NAMALWA (cell line): ENCODE measurements at places on chromosomes 6 and 20.

GRCh38 chr6:96812077-96812703 is 25.1 kb downstream of the GPR63 start:
- DNase-seq = no peak

DNA sequence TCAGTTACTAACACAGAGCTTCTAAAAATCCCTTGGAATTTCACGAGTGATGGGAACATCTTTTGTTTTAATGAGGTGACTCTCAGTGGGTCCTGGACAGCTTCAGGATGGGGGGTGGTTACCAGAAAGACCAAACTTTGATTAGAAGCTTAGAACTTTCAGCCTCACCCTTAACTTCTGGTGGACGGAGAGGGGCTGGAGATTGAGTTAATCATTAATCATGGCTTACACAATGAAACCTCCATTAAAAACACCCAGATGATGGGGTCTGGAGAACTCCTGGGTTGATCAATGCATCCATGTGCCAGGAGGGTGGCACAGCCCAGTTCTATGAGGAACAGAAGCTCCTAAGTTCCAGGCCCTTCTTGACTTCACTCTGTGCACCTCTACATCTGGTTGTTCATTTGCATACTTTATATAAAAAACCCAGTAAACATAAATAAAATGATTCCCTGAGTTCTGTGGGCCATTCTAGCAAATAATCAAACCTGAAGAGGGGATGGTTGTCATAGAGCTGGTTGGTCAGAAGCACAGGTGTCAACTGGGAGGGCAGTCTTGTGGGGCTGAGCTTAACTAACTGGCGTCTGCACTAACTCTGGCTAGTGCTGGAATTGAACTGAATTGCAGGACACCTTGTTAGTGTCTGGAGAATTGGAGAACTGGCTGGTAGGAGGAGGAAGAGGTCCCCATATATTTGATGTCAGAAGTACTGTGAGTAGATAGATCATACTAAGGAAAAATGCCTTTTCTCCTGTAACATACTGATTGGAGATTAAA is 10.3 kb downstream of the RMND1 start:
- no peak for DNase-seq

DNA sequence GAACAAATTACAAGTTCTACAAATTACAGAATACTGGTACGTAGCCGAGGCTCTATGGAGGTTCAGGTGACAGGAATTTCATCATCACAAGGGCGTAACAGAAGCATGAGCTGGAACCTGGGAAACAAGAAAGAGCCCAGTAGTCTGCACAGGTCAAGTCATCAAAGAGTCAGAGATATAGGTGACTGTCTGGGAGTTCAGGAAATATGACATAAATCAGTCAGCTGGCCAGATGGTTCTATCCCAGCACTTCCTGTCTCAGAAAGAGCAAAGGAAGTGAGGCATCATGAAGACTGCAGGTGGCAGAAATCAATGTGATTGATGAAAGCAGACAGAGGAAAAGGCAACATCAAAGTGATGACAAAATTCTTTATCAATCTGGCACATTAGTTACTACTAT is 23.3 kb downstream of the MYCT1 start:
- no peak for DNase-seq

GRCh38 chr6:91669154-91669870 is 1082.4 kb upstream of the MAP3K7 start:
- DNase-seq = no peak

DNA sequence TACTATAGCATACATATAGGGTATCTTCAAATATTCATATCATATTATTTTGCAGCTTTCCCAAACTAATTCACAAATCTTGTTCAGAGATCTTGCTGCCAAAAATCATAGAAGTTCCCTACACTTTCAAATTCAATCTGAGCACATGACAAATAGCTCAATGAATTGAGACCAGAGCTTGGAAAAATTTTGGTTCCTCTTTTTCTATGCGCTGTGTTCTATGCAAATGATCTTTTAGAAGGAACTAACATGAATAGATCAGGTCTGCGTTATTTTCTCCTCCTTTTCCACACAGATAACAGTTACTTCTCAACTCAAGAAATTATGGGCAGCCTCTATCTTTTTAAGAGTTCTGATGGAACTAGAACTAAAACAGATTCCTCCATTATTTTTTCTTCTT is 316.3 kb downstream of the ARHGAP18 start:
- DNase-seq = peak; percentile 72

DNA sequence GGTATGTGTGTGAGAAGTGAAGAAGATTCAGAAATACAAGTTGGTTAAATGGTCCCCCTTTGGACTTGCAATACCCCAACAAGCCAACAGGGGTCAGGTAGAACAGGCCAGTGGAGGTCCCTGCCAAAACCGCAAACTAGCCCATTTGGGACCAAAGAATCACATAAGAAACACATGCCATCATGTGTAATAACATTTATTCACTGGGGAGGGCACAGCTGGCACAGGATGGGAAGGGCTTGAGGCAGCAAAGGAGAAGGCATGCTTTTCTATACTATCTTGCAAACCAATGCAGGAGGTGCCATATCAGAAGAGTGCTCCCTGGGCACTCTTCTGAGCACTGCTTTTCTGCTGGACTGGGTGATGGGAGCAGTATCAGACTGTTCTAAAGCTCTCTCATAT is 116.1 kb upstream of the TRAF3IP2 start:
- peak; percentile 68 for DNase-seq

DNA sequence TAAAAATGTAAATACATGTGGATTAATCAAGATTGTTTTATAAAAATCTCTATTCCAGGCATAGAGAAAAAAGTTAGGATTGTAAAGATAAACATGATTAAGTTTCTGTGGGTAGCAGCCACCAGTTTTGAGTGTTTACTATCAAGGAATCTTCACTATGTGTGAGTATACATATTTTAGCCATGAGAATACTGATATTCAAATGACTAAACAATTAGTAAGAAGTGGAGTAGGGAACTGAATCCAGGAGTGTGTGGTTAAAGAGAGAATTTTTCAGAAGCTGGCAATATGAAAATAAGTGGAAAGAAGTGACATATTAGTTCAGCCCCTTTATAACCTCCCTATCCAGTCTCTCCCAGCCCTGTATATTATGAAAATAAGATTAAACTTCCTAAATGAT is 10.3 kb downstream of the ELOVL2 start:
- no peak for DNase-seq

DNA sequence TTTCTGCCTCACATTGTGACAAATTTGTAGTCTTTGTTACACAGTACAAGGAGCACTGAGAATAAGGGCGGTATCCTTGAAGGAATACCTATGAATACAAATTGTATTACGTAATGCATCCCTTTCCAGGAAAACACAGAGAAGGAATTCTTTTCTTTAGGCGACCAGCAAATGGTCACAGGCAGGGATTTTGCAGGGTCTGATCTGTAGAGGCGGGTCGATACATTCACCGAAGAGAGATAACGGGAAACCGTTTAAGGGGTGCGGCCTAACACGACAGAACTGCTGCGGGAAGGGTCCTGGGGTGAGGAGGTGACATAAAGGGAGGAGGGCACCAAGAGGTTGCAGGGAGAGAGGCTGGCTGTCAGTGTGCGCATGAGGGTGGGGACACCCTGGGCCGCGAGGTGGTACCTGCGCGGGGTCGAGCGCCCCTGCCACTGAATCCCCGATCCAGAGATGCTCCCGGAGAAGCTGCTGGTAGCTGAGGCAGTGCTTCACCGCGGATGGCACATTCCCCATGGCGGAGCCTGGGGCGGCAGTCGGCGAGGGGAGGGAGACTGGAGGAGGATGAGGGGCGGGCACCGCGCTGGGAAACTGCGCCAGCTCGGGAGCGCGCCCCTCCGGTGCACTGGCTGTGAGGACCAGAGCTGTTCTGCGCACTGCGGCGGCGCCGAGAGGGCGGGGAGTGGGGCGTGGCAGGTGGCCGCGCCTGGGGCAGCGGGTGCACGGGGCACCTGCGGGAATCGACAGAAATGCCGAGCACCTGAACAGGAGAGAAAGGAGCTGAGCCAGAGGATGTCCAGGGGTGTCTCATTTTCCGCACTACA is at the start of gene HMGCLL1:
HMGCLL1 (minus strand) TSS at position 656 of the 827 bp plus-strand sequence; CDS start at position 519, 137 bp downstream.
- DNase-seq = no peak

DNA sequence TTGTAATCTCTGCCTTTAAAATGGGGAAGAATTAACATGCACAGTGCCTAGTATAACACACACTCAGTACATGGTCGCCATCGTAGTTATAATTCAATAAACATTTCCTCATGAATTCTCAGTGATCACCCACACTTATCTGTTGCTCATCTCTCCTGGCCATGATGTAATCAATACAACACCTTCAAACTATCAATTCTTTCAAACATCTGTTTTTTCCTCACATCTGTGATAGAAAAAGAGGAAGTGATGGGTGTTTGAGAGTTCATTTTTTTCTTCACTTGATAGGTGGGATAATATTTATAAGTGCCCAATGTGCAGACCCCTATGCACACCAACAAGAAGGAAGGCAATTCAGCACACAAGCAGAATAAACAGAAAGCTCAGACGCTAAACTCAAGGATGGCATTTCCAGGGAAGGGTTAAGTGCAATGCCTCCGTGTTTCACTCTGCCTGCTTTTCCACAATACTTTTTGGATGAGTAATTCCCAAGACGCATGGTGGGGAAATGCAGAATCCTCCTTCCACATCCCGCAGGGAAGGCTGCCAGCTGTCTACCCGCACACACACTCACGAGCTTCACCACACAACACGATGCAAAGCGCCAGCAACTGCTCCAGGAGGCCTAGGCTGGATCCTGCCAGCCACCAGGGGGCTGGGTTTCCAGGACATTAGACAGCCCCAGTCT is 100.3 kb downstream of the GMPR start:
- peak; percentile 27 for DNase-seq

DNA sequence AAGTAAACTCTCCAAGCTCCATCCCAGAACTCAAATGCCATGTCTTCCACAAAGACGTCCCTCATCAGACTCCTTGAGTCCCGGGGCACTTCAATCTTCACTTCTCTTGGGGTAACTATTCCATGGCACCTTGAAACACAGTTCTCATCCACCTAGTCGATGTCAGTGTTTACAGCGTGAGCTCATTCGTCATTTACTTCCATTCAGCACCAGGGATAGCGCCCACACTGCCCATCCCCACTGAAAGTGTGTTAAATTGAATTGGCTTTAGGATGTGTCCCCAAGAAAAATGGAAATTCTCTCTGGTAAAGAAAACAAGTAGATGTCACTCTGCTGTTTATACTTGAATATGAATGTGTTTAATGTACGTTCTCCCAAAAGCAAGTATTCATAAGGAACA is 31.3 kb downstream of the KCNK15 start:
- peak; percentile 39 for DNase-seq

- DNase-seq = peak; percentile 69
Measured at GRCh38 chr6:40695114-40695513, 108.0 kb upstream of the LRFN2 start.

DNA sequence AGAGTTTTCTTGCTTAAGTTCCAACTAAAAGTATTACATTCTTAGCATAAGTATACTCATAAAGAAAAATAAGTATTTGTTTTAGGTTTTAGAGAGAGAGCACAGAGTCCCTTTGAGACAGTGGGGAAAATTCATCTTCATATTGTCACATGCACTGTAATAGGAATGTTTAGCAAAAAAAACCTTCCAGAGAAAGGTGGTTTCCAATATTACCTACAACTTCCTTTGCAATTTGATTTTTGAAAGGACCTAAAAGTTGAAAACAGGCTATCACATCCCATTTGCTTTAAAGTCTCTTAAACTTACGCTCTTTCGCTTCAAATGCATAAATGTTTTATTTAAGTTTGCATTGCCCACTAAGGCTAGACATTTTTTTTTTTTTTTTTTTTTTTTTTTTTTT is 86.4 kb downstream of the OPRM1 start:
- DNase-seq = no peak

- DNase-seq = no peak
Measured at GRCh38 chr6:113620386-113620785, 236.8 kb upstream of the MARCKS start.

- no peak for DNase-seq
Measured at GRCh38 chr6:161444464-161444863, 170.6 kb upstream of the AGPAT4 start.

DNA sequence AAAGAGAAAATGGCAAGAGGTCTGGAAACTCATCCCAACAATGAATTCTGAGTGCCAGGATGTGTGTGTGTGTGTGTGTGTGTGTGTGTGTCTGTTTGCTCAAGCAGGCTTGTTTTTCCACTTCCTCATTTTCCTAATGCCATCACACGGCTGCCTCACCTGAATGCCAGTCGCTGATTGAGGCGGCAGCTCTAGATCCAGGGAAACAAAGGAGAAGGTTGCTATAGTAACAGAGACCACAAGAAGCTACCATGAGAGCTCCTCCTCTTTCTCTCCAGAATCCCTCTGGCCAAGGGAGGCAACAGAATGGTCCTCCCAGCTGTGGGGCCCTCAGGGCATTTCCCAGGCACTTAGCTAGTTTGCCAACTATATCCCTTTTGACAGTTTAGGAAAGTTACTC is 241.1 kb upstream of the TSHZ2 start:
- no peak for DNase-seq

DNA sequence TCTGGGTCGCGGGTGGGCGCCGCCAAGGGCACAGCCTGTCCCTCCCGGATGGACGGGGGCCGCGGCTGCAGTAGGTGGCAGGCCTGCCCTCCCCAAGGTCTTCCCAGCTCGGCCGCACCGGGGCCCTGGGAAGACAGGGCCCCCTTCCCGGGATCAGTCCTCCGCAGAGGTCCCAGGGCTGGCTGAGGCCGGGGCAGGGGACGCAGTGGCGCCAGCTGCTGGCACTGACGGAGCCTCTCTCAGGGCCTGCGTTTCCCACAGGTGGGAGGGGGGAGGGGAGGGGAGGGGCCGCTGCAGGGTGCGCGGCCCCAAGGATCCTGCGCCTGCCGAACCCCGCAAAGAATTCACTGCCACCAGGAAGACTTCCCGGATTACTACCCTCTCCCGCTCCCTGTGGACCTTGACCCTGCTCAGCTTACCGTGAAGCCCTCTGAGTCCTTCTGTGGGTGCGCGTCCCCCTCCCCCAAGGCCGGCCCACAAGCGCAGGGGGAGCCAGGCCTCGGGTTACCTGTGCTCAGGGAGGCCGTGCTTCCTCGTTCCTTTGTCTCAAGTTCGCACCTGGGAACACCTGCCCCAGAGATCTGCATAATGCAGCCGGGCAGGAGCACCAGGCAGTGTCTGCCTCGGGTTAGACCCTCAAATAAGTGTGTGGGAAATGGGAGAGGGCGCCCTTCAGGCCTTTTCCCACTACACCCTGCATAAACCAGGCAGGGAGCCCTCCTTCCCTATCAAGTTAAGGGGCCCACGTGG is 5.1 kb downstream of the LZTS3 start:
- DNase-seq = no peak

DNA sequence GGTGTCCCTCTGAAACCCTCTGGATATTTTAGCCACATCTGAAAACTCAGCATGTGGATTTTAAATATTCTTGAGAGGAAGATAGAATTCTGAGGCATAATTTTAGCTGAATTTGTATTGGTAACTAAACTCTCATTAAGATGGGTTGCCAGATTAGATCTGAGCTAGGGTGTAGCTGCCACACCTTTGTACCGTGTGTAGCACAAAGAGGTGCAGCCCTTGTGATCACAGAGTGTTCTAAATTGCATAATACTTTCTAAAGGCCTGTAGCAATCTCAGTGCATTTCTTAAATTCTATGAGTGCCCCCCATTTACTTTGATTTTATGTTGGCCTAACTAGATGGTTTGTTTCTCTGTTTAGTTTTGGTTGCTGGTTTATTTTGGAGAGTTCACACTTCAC is 53.0 kb downstream of the FLRT3 start:
- DNase-seq = no peak

GRCh38 chr6:108291091-108291490 is 3.8 kb upstream of the AFG1L start:
- no peak for DNase-seq

GRCh38 chr20:9103955-9104354 is 35.1 kb downstream of the PLCB4 start:
- no peak for DNase-seq

GRCh38 chr6:5123296-5124143 is 38.4 kb downstream of the PPP1R3G start:
- DNase-seq = no peak
